Mucosa of descending colon (tissue), 3 donors: ENCODE measurements at places on chromosomes 5 and 9.

DNA sequence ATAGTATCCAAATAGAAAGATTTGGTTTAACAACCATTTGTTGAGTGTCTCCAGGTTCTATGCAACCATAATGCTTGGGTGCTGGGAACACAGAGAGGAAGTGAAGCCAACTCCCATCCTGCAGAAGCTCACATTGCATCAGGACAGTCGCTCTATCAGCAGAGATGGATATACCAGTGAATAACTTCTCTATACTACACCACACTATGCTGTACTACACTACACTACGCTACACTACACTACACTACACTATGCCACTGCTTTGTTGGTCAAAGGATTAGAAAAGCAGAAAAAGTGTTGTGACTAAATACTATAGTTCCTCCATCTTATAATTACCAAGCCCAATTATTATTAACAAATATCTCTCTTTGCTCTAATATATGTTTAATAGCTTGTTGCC is 89.2 kb upstream of the PRRC1 start:
- no peak for DNase-seq

GRCh38 chr9:124551472-124552272 is 44.5 kb upstream of the NR5A1 start:
- no peak for DNase-seq

GRCh38 chr5:149795360-149795759 is 65.2 kb downstream of the PPARGC1B start:
- no peak for DNase-seq

GRCh38 chr9:23768861-23769260 is 57.2 kb downstream of the ELAVL2 start:
- no peak for DNase-seq

DNA sequence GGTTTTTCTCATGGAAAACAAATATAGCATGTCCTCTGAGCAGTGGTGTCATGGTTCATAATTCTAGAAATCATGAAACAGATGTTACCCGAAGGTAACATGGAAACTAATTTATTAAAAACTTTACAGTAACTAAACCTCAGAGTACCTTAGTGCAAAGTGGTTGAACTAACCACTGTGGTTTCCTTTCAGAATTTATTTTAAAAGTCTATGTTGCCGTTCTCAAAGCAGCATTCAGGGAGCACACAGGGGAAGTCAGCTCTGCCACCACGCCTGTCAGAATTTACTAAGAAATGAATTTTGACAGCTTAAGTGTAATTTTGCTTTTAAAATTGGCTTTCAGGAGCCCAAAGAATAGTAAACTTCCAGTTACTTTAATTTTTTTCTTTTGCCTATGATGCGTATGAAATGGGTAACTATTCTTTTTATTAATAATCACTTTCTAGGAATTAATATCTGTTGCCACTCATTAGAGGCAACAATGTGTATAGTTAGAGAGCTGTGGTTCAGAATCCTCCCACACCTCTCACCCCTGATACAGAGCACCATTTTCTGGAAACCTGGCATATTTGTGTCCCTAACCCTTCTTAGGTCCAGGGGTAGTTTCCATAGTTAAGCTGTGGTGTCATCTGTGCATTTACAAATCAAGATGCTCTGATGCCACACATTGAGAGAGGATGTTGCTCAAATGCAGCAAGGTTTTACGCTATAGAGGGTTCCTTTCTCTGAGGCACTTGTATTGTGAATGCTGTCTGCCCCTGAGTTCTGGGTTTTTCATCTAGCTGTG is 202.6 kb downstream of the ZSWIM6 start:
- no peak for DNase-seq
